ACHN (cell line): ENCODE measurements at places on chromosomes 2 and 18.
A peak's percentile ranks its signal among the peaks of the same experiment; 100 is the strongest.

DNA sequence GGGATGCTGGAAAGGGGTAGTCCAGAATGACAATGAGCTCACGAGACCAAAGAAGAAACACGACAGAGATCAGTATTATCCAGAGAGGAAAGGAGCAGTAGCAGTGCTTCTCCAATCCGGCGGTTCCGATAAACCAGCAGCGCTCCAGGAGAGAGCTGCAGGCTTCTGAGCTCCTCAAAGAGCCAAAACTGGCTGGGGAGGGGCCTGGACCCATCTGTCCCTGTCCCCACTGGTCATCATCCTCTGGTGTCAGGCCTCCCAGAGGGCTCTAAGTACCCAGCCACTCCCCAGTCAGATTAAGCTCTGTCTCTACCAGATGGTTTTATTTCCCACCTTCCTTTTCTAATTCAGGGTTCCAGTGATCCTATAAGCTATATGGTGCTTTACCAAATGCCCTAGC, 23.2 kb downstream of the DNAJC27 start:
- no peak for DNase-seq

DNA sequence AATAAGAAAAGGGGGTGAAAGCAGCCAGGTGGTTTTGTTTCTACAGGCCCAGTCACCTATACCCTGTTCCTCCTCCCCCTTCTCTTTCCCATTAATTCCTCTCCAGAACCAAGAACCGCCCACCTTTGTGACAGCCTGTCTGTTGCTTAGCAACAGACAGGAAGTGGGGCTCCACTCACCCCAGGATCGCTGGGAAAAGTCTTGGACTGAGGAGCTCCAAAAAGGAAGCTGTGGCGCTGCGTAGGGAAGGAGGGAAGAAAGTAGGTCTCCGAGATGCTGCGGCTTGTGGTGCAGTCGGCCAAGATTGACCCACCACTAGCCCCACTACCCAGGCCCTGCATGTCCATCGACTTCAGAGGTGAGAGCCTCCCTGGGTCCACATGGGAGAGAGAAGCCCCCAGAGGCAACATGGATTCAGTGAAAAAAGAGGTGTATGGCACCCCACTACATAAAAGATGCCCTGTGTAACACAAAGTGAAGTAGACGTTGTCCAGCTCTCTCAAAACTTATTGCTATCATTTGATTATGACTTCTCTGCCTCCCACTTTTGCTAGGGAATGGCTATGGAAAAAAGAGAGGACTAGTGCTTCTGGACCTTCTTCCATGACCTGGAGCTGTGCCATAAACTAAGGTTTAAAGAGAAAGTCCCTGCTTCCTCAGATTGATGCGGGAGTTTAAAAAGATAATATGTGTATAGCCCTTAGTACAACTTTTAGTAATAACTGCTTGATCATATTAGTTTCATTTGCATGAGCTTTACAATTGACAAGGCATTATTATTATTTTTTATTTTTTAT, at the start of gene FER1L5:
Gene FER1L5, plus strand, starts transcription at position 201 of the 797 bp plus-strand sequence. Its CDS starts 73 bp downstream, at position 274.
- peak; percentile 83 for DNase-seq

DNA sequence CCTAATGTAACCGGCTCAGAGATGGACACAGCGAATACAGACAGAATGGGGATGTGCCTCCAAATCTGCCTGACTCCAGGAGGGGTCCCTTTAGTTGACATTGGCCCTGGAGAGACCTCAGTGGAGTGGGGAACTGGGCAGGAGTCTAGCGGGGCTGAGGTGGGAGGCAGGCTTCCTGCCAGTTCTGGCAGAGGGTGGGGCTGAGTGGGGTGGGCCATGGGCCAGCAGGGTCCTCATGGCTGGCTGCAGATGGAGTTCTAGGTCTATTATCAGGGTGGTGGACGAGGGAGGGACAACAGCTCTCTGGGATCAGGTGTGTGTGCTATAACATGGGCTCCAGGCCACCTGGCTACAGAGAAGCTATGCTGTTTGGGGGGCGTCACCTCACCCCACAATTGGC, 21.1 kb downstream of the PROC start:
- no peak for DNase-seq

DNA sequence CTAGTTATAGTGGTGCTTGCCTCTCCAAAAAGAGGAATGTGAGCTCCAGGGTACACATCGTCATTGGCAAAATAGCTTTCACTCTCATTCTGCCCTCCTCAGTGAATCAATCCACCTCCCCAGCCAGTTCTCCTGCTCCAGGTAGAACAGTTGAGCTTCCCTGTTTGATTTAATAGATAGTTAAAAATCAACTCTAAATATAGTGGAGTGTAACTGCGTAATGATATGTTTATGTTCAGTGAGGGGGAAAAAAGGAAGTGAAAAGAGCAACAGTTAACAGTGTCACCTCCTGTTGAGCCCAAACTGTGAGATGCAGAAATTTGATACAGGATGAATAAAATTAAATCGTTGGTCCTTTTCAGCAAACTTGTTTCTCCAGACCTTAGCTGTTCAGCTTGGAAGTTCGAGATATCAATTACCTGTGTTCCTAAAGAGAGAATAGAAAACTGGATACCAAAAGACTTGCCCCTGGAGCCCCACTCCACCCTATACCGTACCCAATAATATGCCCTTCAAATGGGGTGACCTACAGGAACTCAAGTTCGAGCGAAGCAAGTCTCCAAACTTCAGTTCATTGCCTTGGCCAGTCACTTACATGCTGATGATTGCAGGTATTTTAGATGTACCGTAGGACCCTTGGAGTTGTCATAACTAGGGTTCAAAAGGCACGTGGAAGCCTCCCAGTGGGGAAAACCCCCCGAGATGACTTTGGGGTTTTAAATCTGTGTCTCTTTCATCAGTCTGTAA, 708.4 kb downstream of the RNF144A start:
- no peak for DNase-seq
